ENCODE measurements at places on chromosomes 6 and 20.

- DNase-seq: no peak
Observed at GRCh38 chr6:151761851-151762250, 45.6 kb upstream of the ESR1 start.

DNA sequence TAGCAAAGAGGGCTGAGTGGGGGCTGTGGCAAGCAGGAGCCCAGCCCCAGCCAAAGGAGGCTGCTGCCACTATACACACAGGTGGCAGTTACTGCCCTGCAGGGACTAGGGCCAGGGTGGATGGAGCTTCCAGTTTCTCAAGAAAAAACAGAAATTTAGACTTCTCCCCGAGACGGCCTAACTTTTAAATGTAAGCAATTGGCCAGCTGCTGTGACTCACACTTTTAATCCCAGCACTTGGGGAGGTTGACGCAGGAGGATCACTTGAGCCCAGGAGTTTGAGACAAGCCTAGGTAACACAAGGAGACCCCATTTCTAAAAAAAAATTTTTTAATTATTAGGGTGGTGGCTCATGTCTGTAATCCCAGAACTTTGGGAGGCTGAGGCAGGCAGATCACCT is 98.2 kb upstream of the NFATC2 start:
- no peak for DNase-seq

- no peak for DNase-seq
Observed at GRCh38 chr20:61445138-61445537, 193.1 kb downstream of the CDH4 start.

- DNase-seq: no peak
Observed at GRCh38 chr6:148487461-148487860, 144.8 kb downstream of the SASH1 start.

GRCh38 chr6:41419385-41419784 is 84.0 kb downstream of the NCR2 start:
- DNase-seq: no peak

DNA sequence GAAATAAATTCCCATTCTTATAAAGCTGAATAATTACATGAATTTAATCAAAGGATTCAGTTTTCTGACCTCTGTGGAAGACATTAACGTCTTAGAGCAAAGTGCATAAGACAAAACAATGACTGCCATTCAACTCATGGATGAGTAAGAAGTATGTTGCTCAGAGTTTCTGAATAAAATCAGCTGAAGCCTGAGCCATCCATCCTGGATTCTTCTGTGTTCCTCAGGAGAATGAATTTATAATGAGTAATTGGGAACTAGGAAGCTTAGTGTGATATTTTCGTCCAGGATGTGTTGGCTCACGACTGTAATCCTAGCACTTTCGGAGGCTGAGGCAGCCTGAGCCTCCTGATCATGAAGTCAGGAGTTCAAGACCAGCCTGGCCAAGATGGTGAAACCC is 62.8 kb downstream of the PERP start:
- DNase-seq: no peak

DNA sequence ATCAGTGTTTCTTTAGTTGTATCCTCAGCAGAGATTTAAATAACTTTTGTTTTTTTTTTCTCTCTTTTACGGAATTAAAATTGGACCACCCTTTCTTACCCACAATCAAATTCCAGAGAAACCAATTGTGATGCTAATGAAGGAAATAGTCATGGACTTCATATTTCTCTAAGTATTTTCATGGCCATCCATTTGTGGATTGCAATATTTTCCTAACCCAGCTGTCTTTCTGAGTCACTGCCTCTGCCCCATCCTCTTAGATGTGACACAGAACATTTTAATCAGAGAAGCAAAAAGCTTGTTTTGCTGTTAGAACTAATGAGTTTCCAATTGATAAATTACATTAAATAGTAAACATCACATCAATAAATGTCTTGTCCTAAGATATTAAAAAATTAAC is 405.5 kb upstream of the ADGRB3 start:
- DNase-seq: no peak

- DNase-seq: no peak
Observed at GRCh38 chr20:52847029-52847660, 125.0 kb upstream of the TSHZ2 start.

DNA sequence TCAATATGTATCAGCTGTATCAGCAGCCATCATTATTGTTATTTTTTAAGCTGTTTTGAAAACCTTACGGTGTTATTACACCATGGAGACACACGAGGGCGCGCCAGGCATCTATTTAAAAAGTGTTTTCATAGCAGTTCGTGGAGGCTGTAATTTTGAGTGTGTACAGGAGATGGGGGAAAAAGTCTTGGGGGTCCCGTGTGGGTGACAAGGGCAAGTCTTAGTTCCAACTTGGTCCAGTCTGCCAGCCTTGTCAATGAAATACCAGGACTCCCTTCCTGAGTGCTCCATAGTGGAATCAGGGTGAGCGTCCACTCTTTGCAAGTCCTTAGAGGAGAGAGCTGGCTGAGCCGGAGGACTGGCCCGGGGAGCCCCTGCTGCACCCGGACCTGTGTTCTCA is 43.3 kb downstream of the SLC2A10 start:
- DNase-seq: peak; percentile 75

DNA sequence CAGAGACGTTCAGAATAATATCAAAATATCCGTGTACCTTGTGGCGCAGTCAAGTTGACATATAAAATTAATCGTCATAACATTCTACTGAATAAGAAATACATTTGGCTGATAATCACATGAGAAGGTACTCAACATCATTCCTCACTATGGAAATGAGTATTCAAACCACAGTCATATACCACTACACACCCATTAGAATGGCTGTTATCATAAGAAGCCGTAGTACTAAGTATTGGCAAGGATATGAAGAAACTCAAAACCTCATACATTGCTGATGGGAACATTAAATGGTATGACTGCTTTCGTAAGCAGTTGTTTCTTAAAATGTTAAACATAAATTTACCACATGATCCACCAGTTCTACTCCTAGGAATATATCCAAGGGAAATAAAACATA is 244.7 kb downstream of the CDKAL1 start:
- DNase-seq: no peak

DNA sequence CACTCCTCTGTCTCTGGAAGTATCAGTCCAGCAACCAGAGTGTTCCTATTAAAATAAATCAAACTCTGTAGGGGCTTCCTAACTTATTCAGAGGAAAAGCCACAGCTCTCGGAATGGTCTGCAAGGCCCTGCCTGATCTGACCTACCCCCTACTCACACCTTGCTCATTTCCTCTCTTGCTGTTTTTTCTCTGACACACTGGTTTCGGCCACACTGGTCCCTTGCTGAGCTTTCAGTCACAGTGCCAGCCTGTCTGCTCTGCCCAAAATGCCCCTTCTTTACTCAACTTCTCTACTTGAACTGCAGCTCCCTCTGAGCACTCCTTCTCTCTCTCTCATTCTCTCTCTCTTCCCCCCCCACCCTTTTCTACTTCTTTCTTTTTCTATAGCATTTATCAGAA is 430.2 kb downstream of the UTRN start:
- DNase-seq: no peak

DNA sequence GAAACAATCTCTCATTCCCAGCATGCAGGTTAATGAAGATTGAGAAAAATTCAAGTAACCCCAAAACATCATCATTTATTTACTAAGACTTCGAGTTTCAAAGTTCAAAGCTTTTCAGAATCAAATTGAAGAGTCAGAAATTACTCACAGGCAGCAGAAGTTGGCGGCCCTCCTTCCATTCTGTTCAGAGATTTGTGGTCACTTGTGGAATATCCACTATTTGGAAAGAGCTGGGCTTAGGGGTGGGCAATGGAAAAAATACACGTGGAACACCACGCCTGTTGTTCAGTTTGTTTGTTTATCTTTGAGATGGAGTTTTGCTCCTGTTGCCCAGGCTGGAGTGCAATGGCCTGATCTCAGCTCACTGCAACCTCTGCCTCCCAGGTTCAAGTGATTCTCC is 108.6 kb upstream of the NAA20 start:
- no peak for DNase-seq

GRCh38 chr6:73704260-73704659 is 8.3 kb downstream of the CD109 start:
- DNase-seq: peak; percentile 18

- DNase-seq: no peak
Observed at GRCh38 chr20:41166201-41167117, 29.1 kb downstream of the PLCG1 start.

DNA sequence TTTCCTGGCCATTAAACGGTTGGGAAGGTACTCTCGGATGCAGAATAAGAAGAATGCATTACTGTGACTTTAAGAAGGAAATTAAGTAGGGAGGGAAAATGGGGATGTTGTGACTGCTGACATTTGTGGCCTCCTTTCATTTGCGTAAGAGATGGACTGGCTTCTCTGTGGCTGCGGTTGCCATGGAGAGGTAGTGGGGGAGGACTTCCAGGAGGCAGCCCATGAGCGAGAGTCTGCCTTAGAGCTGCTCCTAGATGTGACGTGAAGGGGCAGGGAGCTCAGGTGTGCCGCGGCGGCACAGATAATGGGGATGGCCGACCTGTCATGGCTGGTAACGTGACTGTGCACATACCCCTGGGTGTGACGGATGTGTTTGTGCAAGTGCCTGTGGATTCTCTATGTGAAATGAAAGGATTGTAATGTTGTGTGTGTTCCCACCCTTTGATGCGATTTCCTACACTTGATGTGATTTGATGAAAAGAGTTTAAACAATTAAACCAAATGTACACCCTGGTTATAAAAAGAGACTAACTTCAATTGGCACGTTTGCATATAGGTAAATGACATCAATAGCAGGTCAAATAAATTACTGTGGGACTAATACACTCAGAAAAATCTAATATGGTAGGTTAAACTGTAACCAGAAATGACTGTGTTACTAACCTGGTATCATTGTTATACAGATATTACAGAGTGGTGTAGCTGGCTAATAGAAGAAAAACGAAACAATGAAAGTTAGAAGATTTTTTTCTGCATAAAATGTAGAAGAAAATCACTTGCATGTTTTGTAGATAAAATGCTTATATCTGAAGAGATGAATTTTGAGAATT is 48.9 kb downstream of the HIVEP1 start:
- peak; percentile 88 for DNase-seq

GRCh38 chr6:145544514-145544913 is 190.8 kb downstream of the EPM2A start:
- DNase-seq: no peak

GRCh38 chr20:44597516-44597915 is 15.1 kb downstream of the PKIG start:
- no peak for DNase-seq

DNA sequence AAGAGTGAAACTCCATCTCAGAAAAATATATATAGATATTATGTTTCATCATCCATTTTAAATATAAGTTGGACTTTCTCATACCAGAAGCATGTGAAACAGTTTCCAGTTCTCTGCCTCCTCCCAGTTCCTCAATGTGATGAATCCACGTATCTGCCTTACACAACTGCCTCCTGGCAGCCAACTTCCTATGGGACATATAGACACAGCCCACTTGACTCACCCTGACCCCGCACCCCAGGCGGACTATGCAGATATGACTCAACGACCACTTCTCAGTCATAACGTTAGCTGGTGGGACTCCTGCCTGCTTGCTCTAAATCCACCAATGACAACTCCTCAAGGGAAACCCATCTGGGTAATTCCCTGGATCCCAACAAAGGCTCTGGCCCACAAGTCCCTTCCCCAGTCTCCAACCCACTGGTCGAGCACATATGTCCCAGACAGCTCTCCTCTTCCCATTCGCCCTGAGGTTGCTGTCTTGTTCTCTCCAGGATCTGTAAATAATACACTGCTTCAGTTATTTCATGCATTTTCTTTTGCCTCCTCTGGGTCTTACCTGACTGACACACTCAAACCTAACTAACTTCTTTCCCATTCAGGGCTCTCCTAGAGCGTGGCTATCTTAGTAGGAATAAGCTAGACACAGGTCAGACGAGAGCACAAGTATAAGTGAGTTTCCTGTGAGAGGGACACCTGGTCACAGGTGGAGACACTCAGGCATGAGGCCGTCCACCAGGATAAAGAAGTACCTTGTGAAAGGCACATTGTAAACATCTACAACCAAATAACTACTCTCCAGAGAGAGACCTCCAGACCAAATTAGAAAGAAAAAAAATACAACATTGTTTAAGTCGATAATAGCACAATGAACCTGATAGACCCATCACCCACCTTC is 548.5 kb downstream of the CD83 start:
- DNase-seq: no peak

DNA sequence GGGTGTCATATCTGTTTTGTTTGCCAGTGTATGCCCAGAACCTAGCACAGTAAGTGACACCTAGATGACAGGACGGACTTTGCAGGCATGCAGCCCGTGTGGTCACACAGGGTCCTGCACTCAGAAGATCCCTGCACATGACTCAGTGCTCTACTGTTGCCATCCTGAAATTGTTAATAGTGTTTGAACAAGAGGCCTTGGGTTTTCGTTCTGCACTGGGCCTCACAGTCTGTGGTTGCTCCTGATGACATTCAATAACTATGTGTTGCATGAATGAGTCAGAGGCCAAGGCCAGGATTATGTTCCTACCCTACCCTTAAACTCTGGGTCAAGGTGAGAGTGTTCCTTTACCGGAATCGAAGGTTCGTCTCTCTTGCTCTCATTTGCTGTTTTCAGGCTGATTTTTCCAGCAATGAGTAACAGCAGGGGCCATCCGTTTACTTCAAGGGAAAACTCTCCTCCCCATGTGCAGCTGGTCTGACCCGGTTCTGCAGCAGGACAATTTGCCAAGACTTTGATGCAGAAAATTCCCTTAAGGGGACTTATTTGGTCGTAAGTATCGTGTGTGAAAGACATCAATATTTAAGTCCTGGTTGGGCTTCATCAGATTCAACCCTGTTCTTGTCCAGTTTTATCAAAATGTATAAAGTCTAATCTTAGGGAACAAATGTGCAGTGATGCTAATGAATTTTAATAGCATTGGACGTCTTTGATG is 13.0 kb upstream of the PFDN4 start:
- no peak for DNase-seq

GRCh38 chr6:157982102-157982562 is 469 bp downstream of the SYNJ2 start:
- no peak for DNase-seq

GRCh38 chr20:10864076-10864672 is 190.4 kb upstream of the JAG1 start:
- DNase-seq: no peak

GRCh38 chr6:158416883-158417759 is 104.9 kb downstream of the TULP4 start:
- DNase-seq: no peak

- no peak for DNase-seq
Observed at GRCh38 chr6:44261581-44261980, 3.8 kb downstream of the NFKBIE start.

DNA sequence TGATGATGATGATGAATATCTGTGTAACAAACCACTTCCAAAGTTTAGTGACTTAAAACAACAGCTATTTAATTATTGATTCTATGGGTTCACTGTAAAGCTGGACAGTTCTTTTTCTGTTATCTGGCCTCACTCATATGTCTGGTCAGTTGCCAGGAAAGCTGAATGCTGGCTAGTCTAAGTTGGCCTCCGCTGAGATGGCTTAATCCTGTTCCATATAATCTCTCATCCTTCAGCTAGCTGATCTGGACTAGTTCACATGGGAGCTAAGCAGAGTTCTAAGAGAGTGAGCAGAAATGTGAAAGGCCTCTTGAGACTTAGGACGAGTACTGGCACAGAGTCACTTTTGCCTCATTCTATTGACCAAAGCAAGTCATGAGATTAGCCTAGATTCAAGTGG is 334.7 kb upstream of the FLRT3 start:
- no peak for DNase-seq

Measured in Ammon's horn (tissue), 1 donor.